ENCODE measurements at places on chromosomes 3 and 15.

DNA sequence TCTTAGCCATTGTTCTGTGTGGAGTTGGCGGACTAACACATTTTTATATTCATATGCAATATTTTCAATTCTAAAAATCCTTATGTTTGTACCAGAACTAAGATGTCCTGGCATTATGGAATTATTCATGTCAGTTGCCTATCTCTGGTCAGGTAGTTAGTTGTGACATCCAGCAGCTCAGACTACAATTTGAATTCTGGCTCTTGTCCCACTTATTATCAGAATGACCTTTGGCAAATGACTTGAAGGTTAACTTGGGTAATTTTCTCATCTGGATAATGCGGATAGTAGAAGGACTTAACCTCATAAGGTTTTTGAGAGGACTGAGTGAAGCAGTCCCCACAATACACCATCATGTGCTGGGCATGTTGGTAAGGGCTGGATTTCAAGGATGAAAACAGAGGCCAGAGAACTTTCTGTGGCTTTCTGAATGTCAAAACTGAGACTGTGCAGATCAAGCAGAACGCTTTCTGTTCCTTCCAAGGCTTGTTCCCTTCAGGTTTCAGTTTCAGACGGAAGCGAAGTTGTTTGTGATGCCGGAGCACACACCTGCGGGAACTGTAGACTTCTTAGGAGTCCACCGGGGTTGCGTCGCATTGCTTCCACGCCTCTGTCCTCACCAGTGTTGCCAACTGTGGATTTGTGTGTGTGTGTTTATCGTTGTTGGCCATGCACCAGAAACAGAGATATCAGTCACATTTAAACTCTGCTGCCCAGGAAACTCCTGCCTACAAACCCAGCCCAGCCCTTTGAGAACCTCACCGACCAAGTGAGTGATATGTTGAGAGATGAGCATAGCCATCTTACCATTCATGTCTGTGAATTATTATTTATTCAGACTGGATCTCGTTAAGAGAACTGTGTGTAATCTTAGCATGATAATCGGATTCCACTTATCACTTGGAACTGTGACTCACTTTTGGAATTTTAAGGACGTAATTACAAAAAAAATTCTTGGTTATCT lies 76.0 kb downstream of the PTPRG start:
- DNase-seq = peak; percentile 15

DNA sequence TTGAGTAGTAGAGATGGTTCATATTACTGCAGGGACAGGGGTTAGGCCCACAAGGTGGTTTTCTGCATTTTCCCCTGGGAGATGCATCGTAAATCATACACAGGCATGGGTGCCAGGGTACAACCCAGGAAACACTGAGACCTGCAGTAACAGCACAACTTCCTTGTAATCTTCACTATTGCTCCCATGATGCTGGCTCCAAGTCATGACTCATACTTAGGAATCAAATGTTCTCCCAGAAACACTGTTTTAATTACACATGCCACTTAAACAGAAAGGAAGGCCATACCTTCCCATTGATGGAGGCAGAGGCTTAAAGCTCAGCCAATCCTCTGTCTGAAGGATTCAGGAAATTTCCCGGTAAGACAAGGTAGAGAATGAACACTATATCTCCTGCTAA lies 106.5 kb downstream of the ERC2 start:
- no peak for DNase-seq

DNA sequence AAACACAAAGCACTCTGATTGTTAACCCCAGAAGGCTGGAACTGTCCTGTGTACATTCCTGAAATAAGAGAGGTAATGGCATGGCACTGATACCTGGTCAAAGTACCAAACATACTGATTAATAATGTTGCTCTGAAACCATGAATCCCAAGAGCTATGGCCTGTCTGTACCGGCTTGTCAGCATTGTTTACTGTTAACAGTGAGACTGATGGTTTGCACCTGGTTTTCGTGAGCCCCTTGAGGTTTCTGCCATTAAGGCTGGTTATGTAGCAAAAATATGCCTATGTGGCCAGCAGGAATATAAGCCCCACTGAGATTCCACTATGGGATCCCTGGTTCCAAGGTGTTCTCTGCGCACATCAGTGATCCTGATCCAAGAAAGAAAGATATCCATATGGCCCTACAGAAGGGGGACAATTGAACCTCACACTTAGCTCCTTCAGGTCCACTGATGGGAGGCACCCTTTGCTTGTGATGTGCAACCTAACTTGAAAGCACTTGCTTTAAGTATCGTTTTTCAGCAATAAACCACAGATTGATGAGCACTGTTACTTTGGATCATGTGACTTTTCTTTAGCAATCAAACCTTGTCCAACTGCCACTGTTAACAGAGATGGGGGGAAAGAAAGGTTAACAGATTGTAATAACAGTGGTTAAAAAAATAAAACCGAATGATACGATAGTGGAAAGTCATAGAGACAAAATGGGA lies 65.2 kb downstream of the TBL1XR1 start:
- DNase-seq = no peak

DNA sequence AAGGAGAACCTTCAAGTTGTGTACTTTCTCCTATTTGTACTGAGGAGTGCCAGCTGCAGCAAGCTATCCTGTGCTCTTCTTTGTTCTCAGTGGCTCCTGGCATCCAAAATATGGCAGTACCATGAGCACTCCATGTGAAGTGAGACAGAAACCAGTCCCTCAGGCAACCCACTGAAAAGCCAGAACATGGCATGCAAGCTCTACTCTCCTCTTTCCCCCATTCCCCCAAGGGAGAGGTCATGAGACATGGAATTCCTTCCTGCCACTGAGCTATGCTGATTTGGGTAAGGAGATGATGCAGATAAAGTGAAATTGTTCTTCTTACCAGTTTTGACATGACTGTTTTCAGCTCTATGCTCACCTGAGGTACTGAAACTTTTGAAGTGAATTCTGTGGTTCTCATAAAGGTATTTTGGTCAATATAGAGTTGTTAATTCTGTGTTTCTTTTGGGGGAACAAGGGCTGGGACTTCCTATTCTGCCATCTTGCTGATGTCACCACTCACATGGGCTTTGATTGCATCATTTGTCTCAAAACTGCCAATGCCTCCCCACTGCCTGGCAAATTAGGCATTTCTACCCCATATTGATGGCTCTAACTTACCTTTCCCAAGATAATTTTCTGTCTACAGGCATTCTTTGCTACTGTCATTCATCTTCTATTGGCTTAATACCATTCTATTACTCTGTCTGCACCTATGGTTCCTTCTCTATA lies 22.8 kb upstream of the CEP152 start:
- DNase-seq = no peak

- no peak for DNase-seq
Measured at GRCh38 chr3:183725387-183725786, 27.8 kb downstream of the YEATS2 start.

GRCh38 chr15:31609258-31609681 lies 282.6 kb downstream of the KLF13 start:
- no peak for DNase-seq

DNA sequence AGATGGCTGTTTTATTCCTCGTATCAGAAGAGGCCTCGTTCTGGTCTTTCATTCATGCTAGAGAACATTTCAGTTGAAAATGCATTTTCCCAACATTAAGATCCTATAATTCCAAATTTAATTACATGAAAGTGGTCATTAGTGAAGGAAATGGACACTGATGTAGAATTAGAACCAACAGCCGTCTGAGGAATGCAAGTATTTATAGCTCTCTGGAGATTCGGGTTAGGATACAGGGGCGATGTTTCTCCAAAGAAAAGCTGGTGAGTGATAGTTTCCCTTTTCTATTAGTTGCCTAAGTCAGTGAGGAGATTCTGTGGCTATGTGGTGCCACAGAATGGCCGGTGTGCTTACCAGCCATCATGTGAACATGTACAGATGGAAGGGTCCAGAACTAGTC lies 109.0 kb upstream of the IL12A start:
- DNase-seq = peak; percentile 34

GRCh38 chr3:18853269-18853668 lies 295.0 kb upstream of the KCNH8 start:
- DNase-seq = peak; percentile 1

DNA sequence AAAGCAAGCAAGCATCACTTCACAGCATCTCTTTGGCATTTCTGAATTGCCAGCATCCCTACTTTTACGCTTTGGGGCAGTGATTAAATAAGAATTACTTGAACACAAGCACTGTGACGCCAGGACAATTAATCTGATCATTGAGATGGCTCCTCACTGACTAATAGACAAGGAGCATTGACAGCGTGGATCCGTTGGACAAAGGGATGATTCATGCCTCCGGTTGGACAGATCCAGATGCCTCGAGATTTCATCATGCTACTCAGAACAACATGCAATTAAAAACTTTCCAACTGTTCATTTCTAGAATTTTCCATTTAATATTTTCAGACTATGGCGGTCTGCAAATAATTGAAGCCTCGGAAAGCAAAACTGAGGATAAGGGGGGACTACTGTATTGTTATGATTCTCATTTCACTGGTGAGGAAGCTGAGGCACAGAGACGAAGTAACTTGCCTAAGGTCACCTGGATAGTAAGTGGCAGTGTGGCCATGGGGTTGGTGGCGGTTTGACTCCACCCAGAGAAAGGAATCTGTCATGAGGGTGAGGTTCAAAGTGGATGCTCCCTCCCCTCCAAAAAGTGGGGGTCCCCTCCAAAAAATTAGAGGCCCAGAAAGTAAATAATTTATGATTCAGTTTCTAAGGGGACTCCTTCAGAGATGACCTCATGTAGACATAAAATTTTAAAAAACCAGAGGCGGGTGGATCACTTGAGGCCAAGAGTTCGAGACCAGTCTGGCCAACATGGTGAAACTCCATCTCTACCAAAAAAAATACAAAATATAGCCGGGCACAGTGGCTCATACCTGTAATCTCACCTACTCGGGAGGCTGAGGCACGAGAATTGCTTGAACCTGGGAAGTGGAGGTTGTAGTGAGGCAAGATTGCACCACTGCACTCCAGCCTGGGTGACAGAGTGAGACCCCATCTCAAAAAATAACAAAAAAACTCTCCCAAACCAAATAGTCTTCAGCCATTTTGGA lies 12.3 kb upstream of the PGPEP1L start:
- DNase-seq = no peak

DNA sequence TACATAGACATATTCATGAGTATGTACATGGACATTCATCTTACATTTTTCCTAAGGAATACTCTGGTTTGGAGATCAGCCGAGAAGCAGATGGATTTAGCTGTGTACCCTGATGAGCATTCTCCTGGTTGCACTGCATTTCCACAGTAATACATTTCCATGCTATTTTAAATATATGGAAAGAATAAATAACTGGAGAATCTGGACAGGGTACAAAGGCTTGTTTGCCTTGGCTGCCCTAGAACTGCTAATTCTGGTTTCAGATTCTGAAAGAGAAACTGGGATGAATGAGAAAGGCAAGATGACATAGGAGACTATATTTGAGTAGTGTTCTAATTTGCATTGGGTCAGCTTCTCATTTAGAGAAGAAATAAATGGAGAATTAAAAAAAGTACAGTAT lies 190.8 kb upstream of the FAM3D start:
- DNase-seq = no peak

- DNase-seq = no peak
Measured at GRCh38 chr3:122358703-122359032, 24.4 kb downstream of the MIX23 start.

DNA sequence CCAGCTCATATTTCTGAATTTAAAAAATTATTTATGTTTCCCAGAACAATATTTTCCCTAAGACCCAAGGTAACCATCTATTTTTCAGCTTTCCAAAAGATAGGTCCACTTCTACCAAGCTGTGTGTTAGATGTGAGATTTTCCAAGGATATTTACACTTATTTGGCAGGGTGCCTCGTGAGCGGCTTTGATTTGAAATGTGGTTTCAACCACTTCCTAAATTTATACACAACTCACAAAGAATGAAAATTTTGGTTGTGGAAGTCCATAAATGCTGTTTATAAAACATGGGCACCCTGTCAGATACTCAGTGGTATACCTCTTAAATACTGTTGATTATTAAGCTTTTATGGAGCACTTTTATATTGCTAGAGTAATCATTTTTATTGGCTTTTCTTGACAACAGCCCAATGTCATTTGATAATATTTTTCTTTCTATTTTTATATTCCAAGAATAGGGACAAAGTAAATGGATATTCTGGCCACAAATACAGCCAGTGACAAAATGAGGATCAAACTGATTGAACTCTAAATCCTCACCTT lies 57.6 kb downstream of the GAP43 start:
- no peak for DNase-seq

DNA sequence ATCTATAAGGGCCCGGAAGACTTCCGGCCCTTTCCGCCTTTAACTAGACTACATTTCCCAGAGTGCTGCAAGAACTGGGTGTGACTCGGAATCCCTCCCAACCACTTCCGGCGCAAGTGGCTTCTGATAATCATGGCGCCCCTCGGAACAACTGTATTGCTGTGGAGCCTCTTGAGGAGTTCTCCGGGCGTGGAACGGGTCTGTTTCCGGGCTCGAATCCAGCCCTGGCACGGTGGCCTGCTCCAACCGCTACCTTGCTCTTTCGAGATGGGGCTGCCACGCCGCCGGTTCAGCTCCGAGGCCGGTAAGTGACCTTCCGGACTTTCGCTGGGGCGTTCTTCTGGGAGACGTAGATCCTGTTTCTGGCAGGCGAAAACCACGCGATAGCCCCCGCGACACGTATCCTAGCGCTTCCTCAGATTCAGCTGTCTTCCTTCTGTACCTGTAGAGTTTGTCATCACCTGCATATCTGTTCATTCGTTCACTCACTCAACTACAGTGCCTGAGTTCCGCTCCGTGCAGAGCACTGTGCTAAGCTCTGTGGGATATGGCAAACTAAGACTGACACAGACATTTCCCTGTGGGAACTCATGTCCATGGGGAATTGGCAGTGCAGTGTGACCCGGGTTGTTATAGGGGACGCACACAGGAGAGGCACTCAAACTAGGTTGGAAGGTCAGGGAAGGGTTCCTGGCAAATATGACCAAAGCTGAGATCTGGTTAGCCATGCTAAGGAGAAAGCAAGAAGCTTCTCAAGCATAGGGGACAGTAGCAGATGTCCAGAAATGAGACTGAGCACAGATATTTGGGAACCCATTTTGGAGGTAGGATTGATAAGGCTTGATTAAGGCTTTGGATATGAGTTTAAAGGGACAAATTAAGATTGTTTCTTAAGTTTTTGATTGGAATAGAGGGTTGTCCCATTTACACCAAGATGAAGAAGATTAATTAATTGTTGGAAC lies at the start of gene MRPS22:
TSS of gene MRPS22 (plus strand) at position 126 of the 962 bp plus-strand sequence. CDS start at position 133, 7 bp downstream.
- DNase-seq = peak; percentile 84

- DNase-seq = no peak
Measured at GRCh38 chr15:91126080-91126479, 26.0 kb downstream of the SV2B start.

- no peak for DNase-seq
Measured at GRCh38 chr15:40298216-40298935, 9.4 kb downstream of the PLCB2 start.

GRCh38 chr3:170076715-170077238 lies 39.0 kb downstream of the GPR160 start:
- no peak for DNase-seq

DNA sequence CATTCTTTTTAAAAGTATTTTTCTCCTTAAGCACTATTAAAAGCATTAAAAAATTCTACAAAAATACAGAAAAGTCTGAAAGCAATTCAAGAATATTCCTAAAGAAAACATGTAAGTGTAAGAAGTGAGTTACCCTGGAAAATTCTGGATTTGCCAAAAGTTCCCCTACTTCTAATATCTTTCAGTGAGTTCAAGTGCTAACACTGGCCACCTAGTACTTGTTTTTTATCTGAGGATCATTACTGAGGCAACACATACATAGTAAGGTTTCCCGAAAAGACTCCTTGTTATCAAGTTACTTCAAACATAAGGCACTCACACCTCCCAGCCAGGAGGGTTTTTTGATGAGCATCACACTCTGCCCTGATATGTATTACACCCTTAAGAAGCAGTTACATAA lies 158.4 kb downstream of the TIGIT start:
- no peak for DNase-seq

Measured in SK-N-SH (cell line).